ENCODE measurements at places on chromosomes 5 and 9.
A peak's percentile ranks its signal among the peaks of the same experiment; 100 is the strongest.

- no peak for DNase-seq
These were observed 50.6 kb downstream of the RASEF start for GRCh38 chr9:83012168-83012921.

- DNase-seq, result peak; percentile 37
These were observed 56.3 kb upstream of the GPBP1 start for GRCh38 chr5:57117596-57117995.

- DNase-seq, result no peak
These were observed 44.8 kb downstream of the PHF2 start for GRCh38 chr9:93620881-93621820.

- no peak for DNase-seq
These were observed 35.0 kb upstream of the NSMF start for GRCh38 chr9:137494104-137494544.

DNA sequence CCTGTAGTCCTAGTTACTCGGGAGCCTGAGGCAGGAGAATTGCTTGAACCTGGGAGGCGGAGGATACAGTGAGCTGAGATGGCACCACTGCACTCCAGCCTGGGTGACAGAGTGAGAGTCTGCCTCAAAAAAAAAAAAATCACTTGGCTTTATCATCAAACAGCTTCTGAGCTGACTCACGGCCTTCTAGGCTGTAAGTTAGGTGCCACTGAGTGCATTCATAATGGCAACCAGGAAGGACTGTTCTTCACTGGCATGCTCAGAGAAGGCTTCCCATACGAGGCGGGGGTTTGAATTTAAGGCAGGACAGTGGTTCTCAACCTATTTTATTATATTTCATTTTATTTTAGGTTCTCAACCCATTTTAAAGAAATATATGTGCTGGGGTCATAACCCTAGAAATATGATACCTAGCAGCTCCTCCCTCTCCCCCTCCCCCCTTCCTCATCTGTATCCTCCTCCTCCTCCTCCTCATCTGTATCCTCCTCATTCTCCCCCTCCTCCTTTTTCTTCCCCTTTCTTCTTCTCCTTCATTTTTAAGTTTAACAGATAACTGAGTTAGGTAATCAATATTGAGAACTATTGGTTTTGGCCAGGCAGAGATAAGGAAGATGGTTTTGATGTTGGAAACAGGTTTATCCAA is 19.0 kb upstream of the LHFPL2 start:
- DNase-seq, result no peak

DNA sequence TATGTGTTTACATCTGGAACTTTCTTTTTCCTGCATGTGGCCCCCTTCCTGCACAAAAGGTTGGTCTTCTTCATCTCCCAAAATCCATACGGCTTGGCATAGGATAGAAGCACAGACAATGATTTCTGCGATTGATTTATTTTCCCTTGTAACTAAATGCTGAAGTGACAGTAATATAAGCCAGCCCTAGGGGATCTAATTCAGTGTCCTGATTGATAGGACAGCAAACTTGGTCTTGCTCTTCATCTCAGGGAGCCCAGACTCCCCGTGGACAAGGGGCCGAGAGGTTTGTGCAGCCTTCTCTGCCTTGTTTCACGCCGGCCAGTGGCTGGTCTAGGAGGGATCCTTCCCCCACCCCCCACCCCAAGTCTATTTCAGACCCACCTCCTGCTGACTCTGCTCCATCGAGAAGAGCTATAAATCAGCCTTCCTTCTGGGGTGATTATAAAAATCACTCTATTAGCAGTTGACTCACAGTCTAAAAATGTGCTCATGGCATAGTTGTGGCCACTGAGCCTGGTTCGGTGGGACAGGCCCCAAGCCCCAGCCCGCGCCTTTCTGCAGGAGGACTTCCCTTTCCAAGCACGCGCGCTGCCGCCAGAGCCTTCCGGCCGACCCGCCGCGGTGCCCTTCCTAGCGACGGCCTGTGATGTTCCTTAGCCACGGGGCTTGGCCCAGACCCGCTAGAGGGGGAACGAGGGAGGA is 89.8 kb upstream of the COL5A1 start:
- no peak for DNase-seq

DNA sequence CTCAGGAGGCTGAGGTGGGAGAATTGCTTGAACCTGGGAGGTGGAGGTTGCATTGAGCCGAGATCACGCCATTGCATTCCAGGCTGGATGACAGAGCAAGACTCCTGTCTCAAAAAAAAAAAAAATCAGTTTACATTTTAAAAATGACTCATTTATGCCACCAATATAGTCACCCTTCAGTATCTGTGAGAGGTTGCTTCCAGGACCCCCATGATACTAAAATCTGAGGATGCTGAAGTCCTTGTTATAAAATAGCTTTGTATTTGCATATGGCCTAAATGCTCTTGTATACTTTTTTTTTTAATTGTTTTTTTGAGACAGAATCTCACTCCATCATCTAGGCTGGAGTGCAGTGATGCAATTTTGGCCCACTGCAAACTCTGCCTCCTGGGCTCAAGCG is 5.8 kb downstream of the OCLN start:
- DNase-seq, result no peak

DNA sequence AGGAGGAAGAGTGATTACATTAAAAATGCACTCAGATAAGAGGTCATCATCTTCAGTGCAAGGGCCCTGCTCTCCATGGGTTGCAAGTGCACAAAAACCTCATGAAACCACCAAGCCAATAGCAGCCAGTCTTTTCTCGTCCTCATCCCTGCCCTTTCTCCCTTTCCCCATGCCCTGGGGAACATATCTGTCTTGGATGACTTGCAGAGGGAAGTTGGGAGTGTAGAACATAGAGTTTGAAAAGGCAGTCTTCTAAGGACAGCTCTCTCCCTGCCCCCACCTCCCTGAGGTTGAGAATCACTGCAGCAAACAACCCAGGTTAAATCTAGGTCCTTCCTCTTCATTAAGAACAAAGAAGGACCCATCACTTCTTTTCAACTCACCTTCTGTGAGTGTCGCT is 22.0 kb downstream of the DDX31 start:
- DNase-seq, result no peak

DNA sequence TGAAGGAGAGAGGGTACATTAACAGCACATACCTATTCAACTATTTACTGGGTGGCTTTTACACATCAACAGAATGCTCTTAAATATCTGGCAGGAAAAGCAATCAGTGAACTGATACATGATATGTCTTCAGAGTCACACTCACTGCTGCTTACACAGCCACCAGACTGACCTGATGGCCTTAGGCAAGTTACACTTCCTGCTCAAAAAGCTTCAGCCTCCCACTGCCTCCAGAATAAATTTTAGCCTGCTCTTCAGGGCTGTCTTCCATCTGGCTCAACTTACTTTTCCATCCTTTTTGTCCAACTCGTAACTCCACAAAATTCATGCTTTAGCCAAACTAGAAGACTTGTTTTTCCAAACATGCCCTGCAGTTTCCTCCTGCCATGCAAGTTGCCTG is 10.7 kb downstream of the LOX start:
- DNase-seq, result no peak

GRCh38 chr5:40315126-40315525 is 364.6 kb upstream of the PTGER4 start:
- DNase-seq, result no peak

GRCh38 chr5:172280929-172281328 is 2.6 kb downstream of the UBTD2 start:
- DNase-seq, result no peak

- DNase-seq, result no peak
These were observed 122.9 kb upstream of the DAB2 start for GRCh38 chr5:39547553-39548154.

DNA sequence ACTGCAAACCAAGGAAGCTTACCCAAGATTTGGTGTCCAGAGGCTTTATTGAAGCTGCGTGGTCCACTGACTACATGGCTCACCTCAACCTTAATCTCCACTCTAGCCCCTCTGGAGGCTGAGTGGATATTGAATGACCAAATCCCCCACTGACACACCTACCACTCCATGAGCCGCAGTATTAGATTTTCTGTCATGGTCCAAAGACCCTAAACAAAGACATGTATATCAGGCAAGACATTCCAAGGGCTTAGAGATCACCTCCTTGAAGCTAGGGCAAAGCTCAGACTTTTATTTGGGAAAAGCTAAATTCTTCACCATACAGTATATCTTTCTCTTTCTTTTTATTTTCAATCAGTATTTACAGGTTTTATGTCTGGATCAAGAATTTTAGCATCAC is 346.2 kb upstream of the CTNND2 start:
- DNase-seq, result no peak

DNA sequence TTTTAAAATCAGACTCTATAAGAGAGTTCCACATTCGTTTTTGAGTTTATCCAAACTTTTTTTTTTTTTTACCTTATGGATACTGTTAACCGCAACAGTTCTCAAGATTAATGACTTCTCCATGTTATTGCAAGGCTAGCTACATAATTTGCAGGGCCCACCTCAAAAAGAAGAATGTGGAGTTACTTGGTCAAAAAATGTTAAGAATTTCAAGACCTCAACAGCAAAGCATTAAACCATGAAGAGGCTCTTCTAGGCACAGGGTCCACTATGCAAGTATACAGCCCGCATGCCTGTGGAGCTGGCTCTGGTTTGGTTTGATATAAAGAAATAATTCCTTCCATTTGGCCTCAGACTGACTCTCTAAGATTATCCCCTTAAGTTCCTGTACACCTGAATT is 133.3 kb upstream of the TLX3 start:
- DNase-seq, result no peak

GRCh38 chr5:74017786-74018211 is 391.8 kb downstream of the ARHGEF28 start:
- no peak for DNase-seq

- DNase-seq, result no peak
These were observed 9.6 kb downstream of the ACSL6 start for GRCh38 chr5:132001647-132002561.

GRCh38 chr5:40238066-40238745 is 441.5 kb upstream of the PTGER4 start:
- DNase-seq, result no peak

- no peak for DNase-seq
These were observed 31.8 kb downstream of the SMC5 start for GRCh38 chr9:70290626-70291025.

- no peak for DNase-seq
These were observed 496.2 kb downstream of the ARHGEF28 start for GRCh38 chr5:74122175-74122574.

GRCh38 chr9:36924757-36925432 is 109.2 kb downstream of the PAX5 start:
- DNase-seq, result no peak

DNA sequence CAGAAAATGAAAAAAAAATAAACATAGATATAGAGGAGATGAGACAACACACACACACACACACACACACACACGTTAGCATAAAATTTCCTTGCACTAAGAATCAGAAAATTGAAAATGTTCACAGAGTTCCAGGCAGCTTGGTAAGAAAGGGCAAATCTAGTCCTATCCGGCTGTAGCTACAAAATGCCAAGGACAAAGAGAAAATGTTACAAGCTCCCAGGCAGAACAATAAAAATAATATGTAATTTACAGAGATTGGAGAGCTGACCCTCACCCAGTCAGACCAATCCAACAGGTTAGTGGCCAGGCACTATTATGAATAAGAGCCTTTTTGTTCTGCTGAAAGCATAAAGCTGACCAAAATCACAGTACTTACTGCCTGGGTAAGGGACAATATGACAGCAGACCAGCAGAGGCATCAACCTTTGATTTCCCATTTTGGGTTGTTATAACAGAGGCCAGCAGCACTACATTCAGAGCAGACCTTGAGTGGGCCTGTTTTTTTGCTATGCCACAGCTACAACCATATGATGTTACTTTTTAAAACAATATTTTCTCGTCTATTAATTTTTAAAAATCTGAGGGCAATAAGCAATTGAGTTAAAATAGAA is 892.6 kb downstream of the TAF11L14 start:
- no peak for DNase-seq

DNA sequence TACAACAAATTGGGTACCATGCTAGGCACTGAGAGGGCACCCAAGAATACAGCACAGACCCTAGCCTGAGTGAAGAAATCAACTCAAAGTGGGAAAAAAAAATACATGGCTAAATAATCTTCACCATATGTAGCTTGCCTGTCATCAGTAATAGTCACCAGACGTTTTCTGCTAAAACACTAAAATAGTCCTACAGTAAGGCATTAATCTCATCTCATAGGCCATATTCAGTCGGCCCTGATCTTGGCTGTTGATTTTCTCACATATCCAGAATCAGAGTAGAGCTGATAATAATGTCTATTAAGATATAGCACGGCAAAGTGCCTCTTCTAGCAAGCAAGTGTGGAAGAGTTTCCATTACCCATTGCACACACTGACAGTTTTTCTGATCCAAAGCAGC is 322.1 kb upstream of the SLC30A5 start:
- no peak for DNase-seq

DNA sequence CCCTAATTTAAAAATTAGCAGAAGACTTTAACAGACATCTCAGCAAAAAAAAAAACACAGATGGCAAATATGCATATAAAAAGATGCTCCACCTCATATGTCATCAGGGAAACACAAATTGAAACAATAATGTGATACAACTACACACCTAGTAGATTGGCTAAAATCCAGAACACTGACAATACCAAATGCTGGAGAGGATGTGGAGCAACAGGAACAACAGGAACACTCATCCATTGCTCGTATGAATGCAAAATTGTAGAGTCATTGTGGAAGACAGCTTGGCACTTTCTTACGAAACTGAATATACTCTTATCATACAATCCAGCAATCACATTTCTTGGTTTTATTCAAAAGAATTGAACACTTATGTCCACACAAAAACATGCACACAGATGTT is 22.1 kb downstream of the MCIDAS start:
- no peak for DNase-seq

DNA sequence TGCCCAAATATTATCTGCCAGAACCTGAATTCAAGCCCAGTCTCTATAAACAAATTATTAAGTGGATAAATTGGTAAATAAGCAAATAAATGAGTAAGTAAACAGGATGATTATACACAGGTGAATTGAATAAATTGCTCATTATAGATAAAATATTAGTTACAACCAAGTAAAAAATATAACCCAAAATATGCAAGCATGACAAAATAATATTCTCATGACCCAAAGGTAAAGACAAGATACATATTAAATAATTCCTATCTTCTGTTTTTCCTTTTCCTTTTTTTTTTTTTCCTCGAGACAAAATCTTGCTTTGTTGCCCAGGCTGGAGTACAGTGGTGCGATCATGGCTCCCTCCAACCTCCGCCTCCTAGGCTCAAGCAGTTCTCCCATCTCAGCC is 21.2 kb upstream of the FSD1L start:
- no peak for DNase-seq

- no peak for DNase-seq
These were observed 169.4 kb downstream of the TLE1 start for GRCh38 chr9:81519816-81520495.

DNA sequence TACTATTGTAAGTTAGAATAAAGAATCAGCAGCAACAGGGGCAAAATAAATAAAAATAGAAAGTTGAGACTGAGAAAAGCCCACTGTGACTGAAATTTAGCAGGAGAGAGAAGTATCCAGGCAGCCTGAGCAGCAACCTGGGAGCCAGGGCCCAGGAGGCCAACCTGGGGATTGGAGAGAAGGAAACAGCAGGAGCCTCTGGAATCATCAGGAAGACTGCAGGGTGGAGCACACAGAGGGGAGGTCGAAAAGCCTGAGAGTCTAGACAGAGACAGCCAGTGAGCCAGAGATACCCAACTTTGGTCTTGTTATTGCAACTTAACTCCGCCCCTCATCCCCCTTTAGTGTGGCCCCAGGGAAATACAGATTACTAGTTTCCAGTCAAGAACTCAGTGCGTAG is 98.6 kb downstream of the SLC1A3 start:
- no peak for DNase-seq

GRCh38 chr5:158014372-158014771 is 155.4 kb upstream of the CLINT1 start:
- no peak for DNase-seq

GRCh38 chr5:145247745-145248040 is 587.4 kb downstream of the PRELID2 start:
- DNase-seq, result no peak

- no peak for DNase-seq
These were observed 478.5 kb downstream of the RAB3C start for GRCh38 chr5:59061377-59061776.
